Fibroblast of skin of abdomen (primary cell): ENCODE measurements at places on chromosomes 2 and 18.

GRCh38 chr2:33377048-33377447 lies 99.4 kb upstream of the RASGRP3 start:
- peak; percentile 49 for DNase-seq

DNA sequence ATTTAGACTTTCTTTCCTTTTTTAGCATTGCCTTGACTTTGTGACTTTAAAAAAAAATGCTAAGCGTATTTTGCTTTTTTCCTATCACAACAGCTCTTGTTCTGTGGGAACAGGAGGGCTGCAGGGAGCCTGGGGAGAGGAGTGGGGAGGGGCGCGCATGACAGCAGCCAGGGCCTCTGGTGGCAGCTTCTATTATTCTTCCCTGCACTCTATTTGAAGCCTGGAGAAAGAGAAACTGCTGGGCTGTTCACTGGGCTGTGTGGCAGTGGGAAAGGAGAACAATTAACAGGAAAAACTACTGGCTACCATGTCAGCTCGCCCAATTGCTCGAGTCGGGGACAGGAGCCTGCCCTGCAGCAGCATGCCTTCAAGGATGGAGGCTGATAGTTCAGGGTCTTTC lies 119.0 kb upstream of the ZBTB14 start:
- DNase-seq: no peak

- DNase-seq: no peak
Measured at GRCh38 chr2:10338270-10339188, 35.8 kb downstream of the HPCAL1 start.

DNA sequence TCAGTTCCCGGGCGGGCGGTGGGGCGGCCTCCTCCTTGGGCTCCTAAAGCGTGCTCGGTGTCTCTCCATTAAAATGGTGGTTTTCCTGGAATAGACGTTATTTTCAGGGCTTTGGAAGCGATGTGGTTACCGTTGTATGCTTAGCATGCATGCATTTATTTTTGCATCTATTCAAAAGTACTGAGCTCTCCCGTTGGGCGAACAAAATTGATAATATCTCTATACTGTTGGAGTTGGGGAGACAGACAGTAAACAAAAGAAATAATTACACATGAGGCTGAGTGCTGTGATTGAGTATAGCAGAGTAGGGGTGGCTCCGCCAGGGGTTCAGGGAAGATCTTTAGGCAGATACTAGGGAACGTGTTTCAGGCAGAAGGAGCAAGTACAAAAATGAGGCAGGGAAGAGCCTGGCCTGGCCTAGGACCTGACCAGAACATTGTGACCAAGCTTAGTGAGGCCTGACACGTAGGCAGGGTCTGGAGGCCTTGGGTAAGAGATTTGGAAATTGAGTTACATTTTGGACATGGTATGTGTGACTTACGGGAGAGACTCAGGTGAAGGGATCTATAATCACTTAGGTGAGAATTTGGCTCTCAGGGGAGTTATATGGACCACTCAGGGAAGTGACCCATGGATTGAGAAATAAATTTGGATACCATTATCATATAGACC lies 674 bp downstream of the NCAPH start:
- DNase-seq: no peak

DNA sequence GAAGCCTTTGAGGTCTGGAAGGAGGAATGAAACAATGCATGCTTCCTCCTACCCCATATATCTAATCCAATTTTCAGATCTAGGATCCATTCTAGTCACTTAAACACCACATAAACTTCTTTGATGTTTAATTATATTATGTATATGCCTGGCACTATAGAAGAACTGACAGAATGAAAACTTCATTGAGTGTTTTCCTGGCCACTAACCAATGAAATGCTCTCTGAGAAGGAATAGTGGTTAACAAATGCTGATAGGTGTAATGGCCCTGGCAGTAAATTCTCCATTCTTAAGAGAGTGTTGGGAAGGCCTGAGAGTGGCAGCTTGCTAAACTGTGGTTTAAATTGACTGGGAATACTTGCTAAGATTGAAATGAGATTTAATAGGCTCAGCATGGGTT lies 710.0 kb downstream of the LRRTM4 start:
- DNase-seq: no peak

- peak; percentile 69 for DNase-seq
Measured at GRCh38 chr2:15050483-15050882, 418.0 kb downstream of the LRATD1 start.

- DNase-seq: no peak
Measured at GRCh38 chr2:121165038-121165542, 119.9 kb downstream of the TFCP2L1 start.

DNA sequence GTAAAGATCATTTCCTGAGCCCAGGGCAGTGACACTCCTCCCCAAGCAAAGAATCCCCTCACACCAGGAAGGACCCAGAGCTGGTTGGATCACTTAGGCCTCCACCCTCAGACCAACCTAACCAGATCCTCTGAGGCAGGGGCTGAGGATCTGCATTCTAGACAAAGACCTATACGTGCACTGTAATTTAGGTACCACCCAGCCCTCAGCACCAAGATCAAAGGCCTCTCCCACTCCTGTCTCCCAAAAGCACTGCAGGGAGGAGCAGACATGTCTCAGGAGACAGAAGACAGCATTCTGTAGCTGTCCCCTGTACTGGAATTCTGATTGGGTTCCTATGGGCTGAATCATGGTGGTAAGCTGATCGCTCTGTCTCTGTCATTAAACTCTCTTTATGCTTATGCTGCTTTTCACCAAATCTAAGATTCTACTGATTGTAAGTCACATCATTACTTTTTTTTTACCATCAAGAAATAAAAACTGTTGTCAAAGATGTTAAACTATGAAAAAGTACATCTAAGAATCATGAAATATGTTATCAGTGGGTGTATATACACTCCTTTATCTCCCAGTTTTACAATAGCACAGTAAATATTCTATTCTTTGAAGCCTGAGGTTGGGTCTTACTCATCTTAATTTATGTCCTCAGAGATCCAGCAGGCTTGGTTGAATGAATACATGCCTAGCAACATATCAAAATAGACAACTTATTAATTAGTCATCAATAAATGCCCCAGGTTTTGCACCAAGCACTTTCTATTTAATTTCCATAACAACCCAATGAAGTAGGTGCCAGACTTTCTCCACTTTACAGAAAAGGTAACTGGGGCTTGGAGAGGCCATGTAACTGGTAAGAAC lies 28.3 kb downstream of the MCFD2 start:
- DNase-seq: peak; percentile 69

DNA sequence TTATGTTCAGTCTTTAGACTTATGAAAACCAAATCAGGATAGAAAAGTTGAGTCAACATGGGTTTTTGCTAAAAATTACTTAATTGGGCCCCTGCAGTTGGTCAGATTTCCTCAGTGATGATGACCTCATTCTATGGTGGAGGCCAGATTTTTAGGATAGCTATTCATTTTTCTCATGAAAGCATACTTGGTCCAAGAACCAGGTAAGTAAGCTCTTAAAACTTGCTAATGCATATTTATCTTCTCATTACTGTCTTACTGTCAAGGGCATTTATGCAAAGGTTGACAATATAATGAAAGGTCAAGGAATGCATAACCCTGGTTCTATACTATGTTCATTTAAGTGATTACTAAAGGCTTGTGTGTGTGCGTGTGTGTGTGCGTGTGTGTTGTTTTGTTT lies 650.6 kb downstream of the SATB2 start:
- peak; percentile 77 for DNase-seq

DNA sequence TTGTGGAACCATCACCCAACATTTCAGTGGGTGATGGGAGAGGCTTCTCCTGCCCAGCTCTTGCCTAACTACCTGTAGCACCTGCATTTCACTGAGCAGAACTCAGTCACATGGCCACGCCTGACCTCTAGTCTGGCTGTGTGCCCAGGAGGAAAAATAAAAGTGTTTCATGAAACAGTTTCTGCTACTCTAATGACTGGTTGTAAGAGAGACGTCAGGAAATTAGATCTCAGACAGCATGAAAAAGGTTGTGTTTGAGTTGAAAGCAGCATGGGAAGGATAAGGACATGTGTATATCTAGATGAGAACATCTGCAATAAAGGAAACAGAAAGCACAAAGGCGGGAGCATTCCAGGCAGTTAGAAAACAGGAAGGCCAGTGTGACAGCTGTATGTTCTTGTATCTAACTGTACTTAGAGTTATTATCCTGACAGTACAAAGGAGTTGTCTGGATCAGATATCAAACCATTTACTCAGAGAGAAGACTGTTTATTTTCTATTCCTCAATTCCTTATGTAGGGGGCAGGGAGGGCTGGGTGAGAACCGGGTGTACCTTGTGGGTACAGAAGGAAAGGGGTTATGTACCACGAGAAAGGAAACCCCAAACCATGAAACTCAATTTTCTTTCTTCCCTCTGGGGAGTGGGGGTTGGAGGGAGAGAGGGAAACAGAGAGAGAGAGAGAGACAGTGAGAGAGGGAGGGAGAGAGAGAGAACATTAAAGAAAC lies 307.4 kb upstream of the VWC2L start:
- no peak for DNase-seq

DNA sequence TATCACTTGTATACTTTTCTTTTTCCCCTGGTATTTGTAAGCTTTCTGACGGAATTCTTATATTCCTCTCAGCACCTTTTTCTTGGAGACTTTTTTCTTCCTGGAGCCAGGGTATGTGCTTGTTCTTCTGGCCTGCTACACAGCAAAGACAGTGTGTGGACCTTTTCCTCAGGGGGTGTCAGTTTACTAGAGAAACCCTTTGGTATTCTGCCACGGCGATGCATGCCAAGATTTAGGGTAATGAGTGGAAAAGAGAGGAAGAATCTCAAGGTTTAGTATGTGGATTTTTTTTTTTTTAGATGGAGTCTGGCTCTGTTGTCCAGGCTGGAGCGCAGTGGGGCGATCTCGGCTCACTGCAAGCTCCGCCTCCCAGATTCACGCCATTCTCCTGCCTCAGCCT lies 152.2 kb downstream of the PHLPP1 start:
- DNase-seq: no peak

GRCh38 chr2:9693196-9693491 lies 62.3 kb upstream of the YWHAQ start:
- DNase-seq: no peak

DNA sequence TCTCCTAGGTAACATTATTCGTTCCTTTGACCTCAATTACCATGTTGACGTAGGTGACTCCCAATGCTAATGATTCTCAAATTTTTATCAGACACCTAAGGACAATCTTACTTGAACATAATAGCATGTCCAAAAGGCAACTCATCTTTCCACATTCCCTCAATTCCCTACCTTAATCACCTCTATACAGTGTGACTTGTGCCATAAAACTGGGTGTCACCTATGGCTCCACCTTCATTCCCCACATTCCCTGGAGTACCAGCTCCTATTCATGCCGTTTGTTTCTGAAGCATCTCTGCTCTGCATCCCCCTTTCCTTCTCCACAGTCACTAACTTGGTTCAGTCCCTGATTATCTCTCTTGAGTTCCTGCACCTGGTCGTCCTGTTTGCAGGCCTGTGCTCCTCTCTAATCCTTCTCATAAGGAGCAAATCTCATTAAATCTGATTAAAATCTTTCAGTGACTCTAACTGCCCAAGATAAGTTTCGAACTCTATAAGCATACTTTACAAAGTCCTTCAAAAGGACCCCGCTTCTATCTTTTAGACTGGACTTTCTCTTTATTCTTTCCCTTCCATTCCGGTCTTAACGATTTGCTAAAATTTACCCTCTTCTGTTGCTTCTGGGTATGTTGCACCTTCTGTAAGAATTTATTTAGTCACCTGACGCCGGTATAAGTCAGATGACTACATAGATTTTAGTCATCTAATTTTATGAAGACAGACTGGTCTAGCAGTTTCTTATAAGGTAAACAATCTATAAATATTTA lies 128.7 kb downstream of the OSBPL1A start:
- DNase-seq: no peak

DNA sequence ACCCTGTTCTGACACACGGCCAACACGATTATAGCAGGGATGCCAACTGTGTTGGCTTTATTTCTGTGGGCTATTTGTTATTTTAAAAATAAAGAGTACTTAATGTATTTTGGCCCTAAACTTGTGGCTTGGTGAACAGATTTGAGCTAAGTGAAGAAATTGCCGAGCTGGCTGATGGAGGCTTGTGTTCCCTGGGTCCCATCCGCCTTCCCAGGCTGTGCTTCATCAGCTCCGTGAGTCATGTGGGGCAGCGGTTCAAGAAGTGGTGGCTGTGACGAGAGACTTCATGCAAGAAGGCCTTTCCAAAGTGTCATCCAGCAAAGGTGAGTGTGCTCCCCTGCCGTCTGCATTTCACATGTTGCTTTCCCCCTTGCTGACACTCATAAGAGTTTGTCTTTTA lies 73.6 kb upstream of the NCK2 start:
- DNase-seq: peak; percentile 4

DNA sequence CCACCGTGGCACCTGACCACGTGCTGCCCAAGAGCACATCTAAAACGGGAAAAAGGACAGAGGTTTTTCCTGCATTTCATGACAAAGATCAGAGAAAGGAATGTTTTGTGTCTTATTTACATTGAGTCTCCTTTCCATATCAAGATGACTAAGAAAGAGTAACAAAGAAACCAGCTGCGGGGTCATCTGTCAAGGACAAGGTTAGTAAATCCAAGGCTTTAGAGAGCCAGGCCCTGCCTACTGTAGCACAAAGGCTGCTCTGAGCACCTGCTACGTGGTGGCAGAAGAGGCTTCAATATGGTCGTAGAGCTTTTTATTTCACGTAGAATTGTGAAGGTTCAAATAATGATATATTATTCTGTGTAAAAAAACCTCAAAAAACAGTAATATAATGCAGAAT lies 51.0 kb downstream of the PRELID3A start:
- DNase-seq: no peak

DNA sequence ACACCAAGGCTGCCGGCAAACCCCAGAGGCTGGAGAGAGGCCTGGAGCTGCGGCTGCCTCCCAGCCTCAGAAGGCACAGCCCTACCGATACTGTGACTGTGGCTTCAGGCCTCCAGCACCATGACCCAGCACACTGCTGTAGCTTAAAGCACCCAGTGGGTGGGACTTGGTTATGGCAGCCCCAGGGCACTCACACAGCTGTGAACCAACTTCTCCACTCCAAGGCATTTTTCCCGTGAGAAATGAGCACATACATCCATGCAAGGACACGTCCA lies 199.5 kb downstream of the NDUFA10 start:
- no peak for DNase-seq

- peak; percentile 36 for DNase-seq
Measured at GRCh38 chr18:58649966-58650816, 21.1 kb upstream of the MALT1 start.

- DNase-seq: peak; percentile 45
Measured at GRCh38 chr2:240913810-240914644, 7.9 kb downstream of the CROCC2 start.

DNA sequence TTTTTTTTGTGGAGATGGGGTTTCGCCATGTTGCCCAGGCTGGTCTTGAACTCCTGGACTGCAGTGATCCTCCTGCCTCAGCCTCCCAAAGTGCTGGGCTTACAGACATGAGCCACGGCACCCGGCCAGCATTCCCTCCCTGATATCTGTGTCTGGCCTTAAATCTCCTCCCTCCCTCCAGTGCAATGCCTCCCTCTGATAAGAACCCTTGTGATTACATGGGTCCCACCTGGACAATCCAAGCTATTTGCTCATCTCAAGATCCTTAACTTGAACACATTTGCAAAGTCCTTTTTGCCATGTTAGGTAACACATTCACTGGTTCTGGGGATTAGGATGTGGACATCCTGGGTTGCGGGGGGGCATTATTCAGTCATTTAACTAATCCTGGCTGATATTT lies 40.5 kb upstream of the CREB1 start:
- DNase-seq: no peak
